ENCODE measurements at places on chromosomes 3 and 15.

- no peak for DNase-seq
Observed at GRCh38 chr3:194365978-194366490, 3.5 kb downstream of the LRRC15 start.

- DNase-seq, result no peak
Observed at GRCh38 chr3:184261854-184262763, 756 bp upstream of the CAMK2N2 start.

GRCh38 chr3:62335196-62335595 is 38.2 kb downstream of the FEZF2 start:
- no peak for DNase-seq

DNA sequence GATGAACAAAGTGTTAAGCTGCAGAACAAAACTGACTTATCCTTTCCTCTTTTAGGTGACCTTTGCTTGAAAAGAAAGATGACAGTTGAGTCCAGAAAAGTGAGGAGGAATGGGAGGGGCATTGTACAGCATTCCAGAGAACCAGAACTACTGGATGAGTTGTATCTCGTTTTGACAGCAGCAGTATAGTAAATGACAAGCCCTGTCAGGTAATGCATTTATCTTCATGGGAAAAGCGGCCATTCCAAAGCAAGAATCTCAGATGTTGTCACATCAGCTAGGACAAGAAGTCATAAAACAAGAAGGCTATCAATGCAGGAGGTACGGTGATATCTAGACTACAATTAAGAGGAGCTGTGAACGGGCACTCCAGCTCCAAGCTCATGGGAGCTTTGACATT is 421.5 kb downstream of the MAGI1 start:
- no peak for DNase-seq

DNA sequence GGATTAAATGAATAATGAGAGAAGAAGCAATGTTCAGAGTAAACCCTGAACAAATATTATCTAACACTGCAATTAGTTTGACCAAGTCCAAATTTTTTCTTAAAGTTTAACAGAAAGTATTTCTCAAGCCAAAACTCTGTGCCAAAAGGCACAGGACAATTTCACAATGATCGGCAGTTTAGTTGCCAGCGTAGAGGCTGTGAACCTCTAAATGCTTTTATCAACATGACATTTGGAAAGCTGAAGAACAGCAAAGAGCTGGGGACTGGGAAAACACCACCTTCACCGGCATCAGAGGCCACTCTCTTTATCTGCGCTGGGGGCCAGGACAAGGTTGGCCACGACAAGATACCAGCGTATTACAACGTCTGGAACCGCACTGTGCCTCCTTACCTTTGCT is 125.6 kb downstream of the ADAMTS17 start:
- no peak for DNase-seq

GRCh38 chr3:110017304-110017703 is 680.0 kb upstream of the DPPA4 start:
- DNase-seq, result no peak

GRCh38 chr15:39699516-39700374 is 82.9 kb downstream of the FSIP1 start:
- no peak for DNase-seq

- no peak for DNase-seq
Observed at GRCh38 chr3:169280646-169281045, 382.9 kb downstream of the MECOM start.

DNA sequence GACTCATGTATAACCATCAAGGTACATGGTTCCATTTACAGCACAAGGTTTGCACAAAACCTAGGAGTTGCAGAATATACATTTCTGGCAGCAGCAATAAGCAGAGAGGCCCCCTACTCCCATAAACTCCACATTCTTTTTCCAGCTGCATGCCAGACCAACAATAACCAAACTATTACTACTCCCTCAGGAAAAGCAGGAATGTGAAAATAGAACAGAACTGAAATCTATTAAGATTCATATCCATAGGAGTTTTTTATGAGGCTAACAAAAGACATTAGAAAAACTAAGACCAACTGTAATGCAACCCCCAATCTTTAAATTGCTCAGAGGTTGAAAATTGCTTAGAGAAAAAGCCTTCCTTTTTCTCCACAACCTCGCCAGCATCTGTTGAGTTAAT is 27.6 kb upstream of the TOP2B start:
- DNase-seq, result no peak

DNA sequence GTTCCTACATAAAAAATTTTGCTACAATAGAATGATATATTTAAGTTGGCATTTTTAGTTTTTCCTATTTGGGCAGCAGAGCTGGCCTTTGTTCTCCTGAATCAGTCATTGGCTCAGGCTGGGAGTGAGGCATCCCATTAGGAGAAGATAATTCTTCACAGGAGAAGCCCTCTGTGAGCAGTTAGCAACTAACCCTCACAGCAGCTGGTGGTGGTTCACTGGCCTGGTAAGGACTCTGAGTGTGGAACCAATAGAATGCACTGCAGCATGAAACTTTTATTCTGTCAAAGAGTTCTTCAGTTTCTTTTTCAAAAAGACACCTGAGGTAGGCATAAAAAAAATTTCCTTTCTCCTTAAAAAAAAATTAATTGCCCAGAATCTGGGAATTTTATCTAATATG is 562.6 kb downstream of the ZNF385D start:
- DNase-seq, result no peak

DNA sequence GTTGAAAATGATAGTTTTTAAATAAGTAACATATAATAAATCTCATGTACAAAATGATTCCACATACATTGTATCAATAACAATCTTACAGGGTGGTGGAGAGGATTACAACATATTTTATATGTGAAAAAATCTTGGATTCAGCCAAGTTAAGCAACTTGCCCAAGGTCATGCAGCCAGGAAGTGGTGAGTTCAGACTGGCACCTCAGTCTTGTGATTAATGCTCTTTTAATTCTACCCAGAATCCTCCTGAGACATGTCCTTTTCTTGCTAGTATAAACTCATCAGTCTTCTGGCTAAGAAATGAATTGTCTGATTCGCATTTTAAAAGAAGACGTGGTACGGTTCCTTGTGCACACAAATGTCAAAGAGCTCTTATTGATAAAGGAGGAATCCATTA is 4.5 kb upstream of the MYRIP start:
- no peak for DNase-seq

GRCh38 chr3:133540896-133541674 is 32.4 kb upstream of the CDV3 start:
- DNase-seq, result no peak

DNA sequence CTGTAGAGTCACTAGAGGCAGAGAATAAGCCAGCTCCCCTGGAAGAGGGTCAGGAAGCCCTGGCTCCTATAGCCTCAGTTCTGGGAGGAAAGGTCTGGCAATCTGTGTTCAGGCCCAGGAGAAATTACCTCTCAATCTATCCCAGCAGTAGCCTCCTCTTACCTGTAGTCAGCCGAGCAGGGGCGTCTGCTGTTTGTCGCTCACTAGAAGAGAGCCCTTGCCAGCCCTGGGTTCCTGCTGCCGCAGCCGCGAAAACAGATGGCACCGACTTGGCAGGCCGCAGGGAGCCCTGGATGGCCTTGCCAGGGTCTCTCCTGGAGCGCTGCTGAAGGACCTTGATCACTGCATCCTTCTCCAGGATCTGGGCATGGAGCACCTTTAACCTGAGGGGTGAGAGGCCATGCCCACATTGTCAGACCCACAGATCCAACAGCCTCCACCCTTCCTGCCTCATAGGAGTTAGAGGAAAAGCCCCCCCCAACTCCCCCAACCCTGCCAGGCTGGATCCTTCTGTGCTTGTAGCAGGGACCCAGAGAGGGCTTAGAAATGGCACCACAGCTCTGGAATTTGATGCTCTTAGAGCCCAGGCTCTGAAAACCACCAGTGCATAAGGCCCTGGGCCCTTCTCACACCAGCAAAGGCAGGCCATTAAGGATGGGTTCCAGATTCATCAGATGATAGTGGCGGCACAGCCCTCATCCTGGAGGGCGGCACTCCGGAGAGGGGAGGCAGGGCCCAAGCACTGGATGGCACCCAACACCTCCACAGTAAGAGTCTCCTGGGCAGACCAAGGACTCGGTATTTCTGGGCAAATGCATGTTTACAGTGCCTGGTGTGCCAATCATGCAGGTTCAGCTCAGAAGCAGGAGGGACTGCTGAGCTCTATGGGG is 14.9 kb downstream of the AMOTL2 start:
- DNase-seq, result no peak
